Osteoblast (primary cell): ENCODE measurements at places on chromosomes 4 and X. TPM values are rescaled to one million over a fixed set of nuclear protein-coding genes. Genes with fewer than 3 reads are reported as not detected.

Gene VCX2
- total RNA-seq, result not detected in 2 replicates

Gene PNCK
- 0.29 and 0.36 TPM in 2 replicates for total RNA-seq

Gene RNF150
- total RNA-seq, result 13.4 and 13.8 TPM in 2 replicates

- DNase-seq, result no peak
Measured at GRCh38 chr4:123443401-123444289, 47.0 kb downstream of the SPRY1 start.

- DNase-seq, result no peak
Measured at GRCh38 chr4:48110452-48110978, 23.5 kb downstream of the TXK start.

DNA sequence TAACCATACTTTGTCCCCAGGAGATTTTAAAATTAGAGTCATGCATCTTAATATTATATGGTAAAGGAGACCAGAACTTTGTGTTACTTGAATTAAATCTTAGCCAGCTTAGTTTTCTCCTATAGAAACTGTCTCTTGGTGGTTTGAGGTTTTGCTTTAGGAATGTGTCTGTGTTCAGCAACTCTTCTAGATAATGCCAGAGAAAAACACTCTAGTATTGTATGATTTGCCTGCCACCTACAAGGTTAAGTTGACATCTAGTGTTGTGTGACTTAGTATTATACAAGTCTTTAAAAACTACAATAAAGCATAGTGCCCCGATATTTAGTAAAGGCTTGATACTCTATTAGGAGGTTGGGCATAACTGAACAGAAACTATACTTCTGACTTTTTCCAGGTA, 2.1 kb downstream of the UGT8 start:
- DNase-seq, result no peak
